Activated naive CD8-positive, alpha-beta T cell treated with anti-CD3 and anti-CD28 coated beads, Interleukin-2, amount 50 U/mL, for 16 hours (primary cell): ENCODE measurements at places on chromosomes 2 and 18.

GRCh38 chr2:230323385-230324106, 3.4 kb upstream of the SP140L start:
- no peak for DNase-seq

DNA sequence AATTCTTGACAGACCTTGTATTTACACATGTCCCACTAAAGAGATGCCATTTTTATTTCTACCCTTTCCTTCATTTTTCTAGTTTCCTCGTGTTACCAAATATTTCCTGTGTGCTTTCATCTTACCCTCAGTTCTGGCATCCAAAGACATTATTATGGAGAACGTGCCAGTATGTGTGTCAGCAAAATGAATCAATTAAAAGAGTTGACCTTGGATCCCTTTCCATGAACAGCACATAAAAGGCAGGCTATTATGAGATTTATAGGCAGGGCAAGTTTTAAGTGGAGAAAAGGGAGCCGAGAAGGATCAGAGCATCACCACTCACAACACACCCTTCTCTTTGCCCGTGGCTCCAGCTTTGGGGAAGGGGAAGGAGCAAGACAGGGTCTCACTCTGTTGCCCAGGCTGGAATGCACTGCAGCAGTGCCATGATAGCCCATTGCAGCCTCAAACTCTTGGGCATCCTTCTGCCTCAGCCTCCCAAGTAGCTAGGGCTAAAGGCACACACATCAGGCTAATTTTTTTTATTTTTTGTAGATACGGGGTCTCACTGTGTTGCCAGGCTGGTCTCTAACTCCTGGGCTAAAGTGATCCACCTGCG, 149.9 kb downstream of the GFPT1 start:
- no peak for DNase-seq

- no peak for DNase-seq
These were observed 1108.3 kb upstream of the KLHL29 start for GRCh38 chr2:22276696-22277095.

- no peak for DNase-seq
These were observed 692.7 kb downstream of the SOCS6 start for GRCh38 chr18:70981400-70982140.

GRCh38 chr2:5315512-5315911, 376.7 kb upstream of the SOX11 start:
- no peak for DNase-seq

DNA sequence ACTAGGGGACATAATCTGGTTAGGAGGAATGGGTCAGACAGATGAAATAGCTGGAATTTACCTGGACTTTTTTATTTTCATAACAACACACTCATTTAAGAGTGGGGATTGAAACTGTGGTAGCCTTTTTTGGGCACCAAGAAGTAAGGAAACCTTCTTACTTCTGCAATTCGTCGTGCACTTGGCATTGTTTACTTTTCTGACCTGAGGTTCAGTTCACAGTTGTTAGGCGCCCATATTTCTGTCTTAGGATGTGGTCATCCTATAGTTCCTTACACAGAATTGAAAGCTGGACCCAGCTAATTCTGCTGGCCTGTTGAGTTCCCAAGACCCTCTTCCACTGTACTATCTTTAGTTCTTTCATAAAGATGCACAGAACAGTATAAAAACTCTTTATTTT, 72.9 kb downstream of the TMX3 start:
- DNase-seq: no peak

DNA sequence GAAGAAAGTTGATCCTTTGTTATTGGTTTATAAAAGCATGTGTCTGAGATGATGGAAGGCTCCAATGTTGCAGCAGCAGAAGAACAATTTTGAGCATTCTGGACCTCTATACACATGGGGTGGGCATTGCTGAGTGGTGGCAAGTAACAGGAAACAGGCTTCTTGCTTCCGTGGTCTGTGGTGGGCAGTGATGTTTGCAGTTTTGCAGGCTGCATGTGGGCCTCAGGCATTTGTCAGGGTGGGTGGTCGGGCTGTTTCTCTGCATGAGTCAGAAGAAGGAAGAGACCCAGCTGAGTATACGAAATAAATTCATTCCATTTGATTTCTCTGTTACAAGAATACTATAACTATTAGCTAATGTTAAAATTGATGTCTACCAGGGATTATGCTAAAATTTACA, 239.5 kb upstream of the COL3A1 start:
- DNase-seq: no peak

- no peak for DNase-seq
These were observed 125.3 kb upstream of the KLF7 start for GRCh38 chr2:207290833-207291624.

DNA sequence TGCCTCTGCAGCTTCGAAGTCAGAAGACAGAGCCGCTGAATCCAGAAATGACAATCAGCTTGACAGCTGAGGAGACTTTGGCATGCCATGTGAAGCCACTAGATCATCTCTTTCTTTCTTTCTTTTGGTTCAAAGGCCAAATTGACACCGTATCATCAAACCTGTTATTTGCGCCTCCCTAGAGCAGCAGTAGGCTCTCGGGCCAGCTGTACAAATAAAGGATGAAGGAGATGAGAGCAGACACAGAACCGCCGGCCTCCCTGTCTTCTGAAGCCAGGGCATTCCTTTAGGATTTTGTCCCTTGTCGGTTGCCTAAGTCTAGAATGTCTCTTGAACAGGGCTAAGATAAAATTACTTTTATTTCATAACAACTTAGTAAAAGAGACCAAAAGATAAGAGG, 36.8 kb downstream of the COL4A4 start:
- no peak for DNase-seq

DNA sequence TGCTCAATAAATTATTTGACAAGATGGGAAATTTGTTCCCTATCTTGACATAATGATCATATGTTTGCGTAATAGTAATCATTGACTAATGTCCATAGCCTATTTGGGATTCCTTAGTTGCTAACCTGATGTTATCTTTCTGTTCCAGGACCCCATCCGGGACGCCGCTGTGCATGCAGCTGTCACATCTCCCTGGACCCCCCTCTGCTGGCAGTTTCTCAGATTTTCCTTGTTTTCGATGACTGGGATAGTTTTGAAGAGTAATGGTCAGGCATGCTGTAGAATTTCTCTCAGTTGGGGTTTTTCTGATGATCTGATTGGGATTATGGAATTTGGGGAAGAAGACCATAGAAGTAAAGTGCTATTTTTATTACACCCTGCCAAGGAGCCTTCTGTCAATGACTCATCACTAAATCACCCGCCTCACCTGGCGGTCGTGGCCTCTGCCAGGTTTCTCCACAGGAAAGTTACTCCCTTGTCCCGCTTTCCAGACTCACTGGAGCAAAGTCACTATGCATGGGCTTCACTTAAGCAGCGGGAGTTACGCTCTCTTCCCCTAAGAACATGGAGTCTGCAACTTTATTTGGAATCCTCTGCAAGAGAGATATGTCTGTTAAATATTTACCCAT, 19.9 kb upstream of the TMEM18 start:
- no peak for DNase-seq

DNA sequence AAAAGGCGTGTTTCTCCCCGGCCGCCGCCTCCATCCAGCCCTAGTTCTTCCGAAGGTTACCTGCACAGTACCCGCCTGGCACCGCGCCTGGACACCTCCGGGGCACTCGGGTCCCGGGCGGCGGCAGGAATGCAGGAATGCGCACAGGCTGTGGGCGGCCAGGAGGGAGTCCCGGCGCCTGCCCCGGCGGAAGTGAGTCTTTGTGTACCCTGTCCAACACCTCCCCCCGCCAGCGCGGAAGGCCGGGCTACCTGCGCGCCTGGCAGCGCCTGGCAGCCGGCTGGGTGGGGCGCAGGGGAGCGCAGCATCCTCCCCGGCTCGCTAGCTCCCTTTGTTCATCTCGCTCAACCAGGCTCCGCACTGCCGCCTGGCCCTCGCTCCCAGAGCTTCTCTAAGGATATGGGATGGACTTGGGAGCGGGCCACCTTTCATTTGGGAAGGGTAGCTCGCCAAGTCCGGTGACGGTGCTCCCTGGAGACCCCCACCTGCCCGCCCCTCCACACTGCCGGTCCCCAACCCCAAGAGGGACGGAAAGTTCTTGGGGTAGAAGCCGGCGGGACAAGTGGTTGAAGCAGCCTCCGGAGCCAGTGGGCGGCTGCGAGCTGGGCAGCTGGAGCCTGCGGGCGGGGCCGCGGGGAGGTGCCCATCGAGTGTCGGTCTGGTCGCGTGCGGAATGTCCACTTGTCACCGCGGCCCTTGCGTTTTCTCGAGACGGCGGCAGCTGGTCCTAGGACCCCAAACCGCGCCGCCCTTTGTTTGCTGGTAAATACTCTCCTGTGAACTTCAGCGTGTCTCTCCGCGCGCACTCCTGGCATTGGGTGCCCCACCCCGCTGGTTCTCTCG, 1.2 kb upstream of the ST6GAL2 start:
- no peak for DNase-seq

DNA sequence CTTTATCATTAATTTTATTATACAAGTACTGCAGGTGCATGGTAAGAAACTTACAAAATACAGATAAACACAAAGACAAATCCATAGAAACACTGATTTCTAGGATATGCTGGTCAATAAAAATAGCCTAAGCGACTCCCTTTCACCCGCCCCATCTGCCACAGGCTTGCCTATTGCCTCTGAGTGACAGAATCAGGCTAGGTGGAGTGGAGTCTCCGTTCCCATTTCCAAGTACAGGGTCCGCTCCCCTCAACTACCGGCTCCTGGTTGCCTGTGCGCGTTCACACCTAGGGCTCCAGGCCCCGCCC, 201 bp upstream of the TRAPPC12 start:
- DNase-seq: no peak

DNA sequence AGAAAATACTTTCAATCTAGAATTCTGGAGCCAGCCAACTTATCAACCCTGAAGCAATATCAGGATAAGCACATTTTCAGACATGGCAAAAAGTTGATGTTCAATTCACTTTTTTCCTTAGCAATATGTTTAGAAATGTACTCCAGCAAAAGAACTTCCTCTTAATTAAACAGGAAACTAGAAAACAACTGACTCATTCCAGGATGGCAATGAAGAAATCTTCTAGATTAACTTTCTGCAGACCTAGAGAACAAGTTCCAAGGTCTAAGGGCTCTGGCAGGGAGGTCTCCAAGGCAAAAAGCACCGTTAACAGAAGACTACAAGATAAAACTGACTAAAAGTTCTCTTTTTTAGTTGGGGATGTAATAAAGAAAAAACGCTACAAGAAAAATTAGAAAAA, 69.2 kb upstream of the VWC2L start:
- no peak for DNase-seq

DNA sequence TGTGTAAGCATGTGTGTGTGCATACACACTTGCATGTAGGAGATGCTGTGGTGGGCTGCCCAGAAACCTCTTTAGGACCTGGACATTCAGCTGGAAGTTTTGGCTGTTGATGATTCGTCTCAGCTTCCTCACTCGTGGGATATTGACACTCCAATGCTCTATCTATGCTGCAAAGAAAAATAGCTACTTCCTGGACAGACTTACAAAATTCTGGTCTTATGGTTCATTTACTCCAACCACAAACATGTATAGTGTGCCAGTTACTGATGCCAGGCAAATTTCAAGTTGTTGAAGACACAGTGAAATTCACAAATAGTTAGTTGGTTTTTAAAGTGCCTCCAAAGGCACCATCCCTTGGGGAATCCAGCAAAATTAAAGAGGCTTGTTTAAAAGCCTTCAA, 882.6 kb downstream of the CPS1 start:
- DNase-seq: no peak

- DNase-seq: no peak
These were observed 148.6 kb downstream of the WDR7 start for GRCh38 chr18:56799756-56800155.

DNA sequence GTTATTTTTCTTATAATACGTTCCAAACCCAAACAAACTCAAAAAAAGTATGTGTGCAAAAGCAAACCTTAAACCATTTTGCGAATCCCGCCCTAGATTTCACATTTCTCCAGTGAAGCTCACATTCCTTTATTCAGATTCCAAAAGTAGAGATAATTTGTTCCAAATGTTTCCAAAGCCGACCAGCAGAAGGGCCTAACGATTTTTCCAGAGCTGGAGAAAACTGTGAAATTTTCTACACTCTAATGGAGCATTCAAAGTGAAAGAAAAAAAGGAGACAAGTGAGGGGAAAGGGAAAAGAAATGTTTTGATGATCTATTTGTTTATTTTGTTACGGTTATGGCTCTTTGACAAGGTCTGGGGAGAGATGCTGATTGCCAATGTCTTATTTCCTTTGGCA, 286.5 kb upstream of the SLC14A2 start:
- no peak for DNase-seq

- no peak for DNase-seq
These were observed 25.0 kb upstream of the ASXL2 start for GRCh38 chr2:25903216-25903776.

DNA sequence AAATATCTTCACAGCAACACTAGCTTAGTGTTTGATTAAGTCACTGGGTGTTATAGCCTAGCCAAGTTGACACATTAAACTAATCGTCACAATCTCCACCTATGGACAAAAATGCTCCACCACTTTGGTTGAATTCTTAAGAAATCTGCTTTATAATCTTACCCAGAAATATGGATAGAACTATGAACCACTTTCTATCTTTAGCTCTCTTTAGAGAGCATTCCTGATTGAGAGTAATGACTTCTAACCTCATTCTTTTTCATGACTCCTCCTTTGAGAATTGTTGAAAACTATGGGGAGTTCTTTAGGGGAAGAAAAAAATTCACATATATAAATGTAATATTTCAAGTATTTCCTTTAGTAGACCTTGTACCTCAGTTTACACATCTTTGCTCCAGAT, 1282.2 kb upstream of the ZEB2 start:
- DNase-seq: no peak

DNA sequence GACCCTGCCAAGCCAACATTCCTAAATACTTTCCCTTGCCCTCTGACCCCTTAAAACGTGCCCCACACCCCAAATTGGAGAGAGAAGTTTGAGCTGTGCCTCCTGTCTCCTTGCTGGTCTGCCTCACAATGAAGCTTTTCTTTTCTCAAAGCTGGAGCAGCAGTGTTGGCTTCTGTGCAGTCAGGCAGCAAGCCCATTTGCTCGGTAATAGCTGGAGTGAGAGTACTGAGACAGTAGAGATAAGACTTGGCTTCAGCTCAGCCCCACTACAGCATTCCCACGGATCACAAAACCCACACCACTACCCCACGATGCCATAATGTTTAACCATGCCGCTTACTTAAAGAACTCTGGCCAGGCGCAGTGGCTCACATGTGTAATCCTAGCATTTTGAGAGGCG, 73.0 kb downstream of the NCAPH start:
- DNase-seq: no peak

DNA sequence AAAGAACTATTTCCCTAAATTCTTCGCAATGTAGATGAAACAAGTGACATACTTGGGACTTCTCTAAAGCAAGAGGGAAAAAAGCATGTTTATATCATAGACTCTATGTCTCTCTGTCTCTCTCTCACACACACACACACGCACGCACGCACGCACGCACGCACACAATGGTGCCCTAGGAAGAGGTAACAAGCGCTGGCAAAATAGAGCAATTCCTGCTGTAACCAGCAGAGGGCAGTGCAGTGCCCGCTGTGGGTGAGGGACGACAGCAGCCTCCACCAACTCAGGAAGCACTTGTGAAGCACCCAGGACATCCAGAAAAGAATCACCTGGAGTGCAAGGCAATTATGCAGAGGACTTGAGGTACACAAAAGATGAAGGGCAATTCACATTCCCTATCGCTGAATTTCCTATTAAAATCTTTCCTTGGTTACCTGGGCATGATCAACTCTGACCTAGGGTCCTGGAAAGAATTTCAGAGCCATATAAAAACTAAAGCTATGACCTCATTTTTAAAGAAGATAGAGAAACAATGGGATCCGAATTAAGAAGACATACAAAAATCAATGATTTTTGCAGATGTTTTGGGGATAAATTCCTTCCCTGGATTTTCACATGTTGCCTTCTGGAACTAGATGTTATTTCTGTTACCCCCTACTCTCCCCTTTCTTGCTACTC, 166.4 kb downstream of the PDE11A start:
- peak; percentile 21 for DNase-seq
